Naive thymus-derived CD4-positive, alpha-beta T cell (primary cell): ENCODE measurements at places on chromosomes 4 and X.

DNA sequence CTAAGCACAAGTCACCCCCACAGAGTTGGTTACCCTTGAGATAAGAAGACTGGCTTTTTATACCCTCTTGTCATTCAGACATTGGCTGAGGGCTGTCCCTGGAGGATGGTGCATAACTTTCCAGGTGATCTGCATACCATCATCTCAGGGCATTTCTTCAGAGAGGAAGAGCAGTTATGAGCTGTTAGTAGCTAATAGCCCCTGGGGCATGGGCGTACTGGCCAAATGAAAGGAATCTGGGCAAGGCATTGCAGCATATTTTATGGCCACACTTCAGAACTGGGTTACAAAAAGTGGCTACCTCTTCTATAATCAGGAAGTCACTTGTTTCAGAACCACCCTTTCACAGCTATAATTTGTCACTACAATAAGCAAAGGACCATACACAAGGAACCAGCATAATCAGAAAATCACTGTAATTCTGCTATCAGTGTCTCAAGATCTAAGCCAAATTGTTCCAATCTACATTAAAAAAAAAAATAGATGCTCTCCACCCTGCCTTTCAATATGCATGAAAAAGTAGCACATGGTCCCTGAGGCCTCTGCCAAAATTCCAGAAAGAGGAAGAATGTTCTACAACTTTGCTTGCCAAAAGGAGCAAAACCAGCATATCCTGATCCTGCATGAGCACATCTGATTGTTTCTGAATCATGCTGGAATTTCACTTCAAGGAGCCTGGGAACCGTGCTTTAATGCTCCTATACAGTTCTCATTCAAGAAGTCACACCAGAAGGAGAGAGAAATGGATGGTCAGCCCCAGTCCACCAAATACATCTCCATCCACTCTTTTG is 92.0 kb downstream of the TMEM144 start:
- DNase-seq = no peak

GRCh38 chrX:41538707-41539106 is 91.6 kb downstream of the NYX start:
- DNase-seq = no peak

GRCh38 chr4:162732876-162733275 is 433.8 kb downstream of the NAF1 start:
- no peak for DNase-seq

DNA sequence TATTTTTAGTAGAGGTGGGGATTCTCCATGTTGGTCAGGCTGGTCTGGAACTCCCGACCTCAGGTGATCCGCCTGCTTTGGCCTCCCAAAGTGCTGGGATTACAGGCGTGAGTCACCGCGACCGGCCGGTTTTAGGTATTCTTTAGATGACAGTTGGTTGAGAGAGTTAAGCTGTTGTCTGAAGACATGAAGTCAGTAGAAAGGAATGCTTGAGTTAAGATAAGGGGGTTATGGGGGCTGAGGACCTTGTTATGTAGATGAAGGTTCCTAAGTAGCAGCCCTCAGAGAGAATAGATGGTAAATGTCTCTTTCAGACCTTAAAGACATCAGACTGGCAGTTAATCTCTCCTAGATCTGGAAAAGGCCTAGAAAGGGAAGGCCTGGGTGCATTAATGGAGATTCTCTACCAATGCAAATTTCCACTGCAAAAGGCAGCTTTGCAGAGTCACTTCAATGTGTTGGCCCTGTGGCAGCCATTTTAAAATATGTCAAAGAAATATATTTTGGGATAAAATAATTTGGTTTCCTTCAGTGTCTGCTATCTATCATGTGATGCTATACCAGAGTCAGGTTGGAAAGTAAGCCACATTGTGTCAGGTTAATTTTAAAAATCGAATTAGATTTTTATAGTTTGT is 6.4 kb upstream of the ZNF674 start:
- DNase-seq = no peak

- no peak for DNase-seq
These were observed 8.2 kb upstream of the ABCG2 start for GRCh38 chr4:88166608-88167007.

- DNase-seq = no peak
These were observed 2371.5 kb upstream of the TENM3 start for GRCh38 chr4:179871726-179872125.
